ENCODE measurements at places on chromosomes 1 and 21.

DNA sequence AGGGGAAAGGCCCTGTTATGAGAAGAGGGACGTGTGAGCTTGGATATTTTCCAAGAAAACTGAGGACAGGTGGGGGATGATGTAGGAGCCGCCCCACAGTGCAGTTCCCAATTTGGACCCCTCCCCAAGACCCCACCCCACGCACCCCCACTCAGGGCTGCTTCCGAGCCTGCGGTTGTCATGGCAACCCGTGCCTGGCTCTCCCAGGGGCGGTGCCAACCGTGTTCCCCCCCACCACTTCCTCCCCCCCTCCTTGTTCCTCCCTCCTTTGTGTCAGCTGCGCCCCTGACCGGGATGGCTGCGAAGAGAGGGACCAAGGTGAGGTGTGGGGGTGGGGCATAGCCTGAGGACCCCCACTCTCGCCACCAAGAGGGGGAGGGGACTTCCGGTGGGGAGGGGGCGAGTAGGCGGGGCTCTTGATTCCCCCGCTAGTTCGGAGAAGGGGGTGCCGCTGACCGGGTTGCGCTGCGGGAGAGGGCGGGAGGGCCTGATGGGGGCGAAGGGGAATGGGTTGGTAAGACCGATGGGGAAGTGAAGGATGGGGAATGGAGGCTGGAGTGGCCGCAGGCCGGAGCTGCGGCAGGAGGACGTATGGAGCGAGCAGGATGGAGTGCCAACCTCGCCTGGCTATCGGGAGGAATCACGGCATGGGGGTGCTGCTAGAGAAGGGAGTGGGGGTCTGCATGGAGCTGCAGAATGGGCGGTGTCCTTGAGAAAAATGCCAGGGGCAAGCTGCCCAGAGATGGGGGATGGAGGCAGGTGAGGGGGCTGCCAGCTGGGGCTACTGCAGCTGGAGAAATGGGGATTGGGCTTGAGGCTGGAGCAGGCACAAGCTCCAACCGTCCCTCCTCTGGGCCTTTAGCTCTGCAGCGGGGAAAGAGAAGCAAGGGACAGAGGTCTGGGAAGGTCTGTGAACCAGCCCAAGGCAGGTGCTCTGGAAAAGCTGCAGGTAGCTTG lies 953 bp downstream of the TRIM46 start:
- no peak for DNase-seq

DNA sequence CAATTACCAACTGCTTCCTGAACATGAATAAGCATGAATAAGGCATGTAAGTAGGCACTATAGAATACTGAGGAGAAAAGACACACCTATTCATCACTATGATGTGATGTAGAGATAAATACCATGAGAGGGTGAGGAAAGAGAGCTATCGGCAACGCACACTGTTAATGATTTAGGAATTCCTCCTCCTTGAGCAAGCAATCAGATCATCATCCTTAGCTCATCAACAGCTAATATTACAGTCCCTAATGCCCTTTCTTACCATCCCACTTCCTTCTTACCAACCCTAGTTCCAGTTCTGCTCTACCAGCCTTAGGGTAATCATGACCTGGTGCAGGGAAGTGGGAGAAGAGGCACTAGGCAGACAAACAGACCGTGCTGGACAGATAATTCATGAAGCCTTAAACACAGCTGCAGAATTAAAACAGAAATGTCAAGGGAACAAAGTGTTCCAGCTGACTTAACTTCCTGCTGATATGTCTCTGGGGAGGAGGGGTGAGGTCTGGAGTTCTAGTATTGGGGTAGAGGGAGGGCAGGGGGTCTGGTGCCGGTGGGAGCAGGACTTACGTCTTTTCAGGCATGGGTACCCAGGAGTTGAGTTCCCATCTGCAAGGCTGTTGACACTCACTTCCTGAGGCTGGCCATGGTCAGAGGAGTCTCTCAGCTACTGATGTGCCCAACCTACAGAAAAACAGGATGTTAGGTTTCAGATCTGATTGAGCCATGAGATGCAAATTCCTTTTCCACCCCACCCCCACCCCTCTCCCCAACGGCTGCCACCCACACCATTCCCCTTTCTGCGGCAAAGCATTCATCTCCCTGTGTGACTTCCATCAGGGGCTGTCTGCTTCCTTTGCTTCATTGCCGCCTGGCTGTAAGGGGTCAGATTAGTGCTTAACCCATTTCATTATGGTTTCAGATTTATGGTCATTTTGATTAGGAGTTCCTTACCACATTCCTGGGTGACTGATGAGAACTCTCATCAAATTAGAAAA lies 12.6 kb upstream of the RCSD1 start:
- DNase-seq = no peak

- no peak for DNase-seq
Observed at GRCh38 chr1:65477414-65478378, 57.2 kb downstream of the LEPR start.

DNA sequence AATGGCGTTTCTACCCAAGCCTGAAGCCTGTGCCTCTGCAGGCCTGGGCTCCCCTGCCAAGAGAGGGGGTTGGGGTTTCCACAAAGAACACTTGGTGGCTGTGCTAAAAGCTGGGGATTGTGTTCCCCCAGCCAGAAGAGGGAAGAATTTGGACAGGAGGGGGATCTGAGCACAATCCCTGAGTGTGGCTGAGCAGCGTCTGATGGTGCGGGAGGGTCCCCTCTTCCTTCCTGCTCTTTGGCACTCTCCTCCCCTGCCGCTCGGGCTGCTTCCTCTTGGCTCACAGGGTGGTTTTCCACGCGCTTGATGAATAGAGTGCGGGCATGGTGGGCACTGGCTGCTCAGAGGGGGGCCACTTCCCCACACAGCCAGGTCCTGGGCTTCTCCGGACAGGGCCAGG lies 3.7 kb downstream of the GPR37L1 start:
- no peak for DNase-seq

- DNase-seq = no peak
Observed at GRCh38 chr1:230242326-230242725, 175.3 kb downstream of the GALNT2 start.

GRCh38 chr1:29893046-29893723 lies 656.9 kb downstream of the PTPRU start:
- DNase-seq = no peak

Data from GM04503 (cell line).